Liver (tissue), 10 donors: ENCODE measurements at places on chromosomes 6 and 20.

DNA sequence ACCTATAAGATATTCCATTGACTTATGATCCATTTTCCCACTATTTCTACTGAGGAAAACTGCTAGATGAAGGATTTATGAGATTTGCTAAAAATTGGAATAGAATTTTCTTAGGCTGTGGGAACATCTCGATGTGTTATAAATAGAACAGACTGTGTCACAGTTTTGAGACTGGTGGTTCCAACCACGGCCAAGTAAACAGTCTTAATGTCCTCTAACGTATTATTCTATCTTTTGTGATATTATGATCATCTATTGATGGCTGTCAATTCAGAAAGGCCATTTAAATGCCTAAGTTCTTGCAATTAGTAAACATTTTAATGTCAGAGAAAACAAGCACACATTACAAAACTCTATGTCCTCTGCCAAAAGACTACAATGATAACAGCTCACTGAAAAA lies 71.5 kb upstream of the PLN start:
- DNase-seq: no peak

GRCh38 chr20:7214081-7214740 lies 446.7 kb downstream of the BMP2 start:
- DNase-seq: no peak

GRCh38 chr6:42901538-42901957 lies 14.3 kb upstream of the PTCRA start:
- DNase-seq: peak; percentile 74

GRCh38 chr6:154378518-154378917 lies 21.9 kb upstream of the IPCEF1 start:
- no peak for DNase-seq

GRCh38 chr6:29183594-29183993 lies 12.9 kb downstream of the OR2J2 start:
- no peak for DNase-seq

- DNase-seq: no peak
Observed at GRCh38 chr20:62576815-62577489, 65.4 kb upstream of the SLCO4A1 start.
